ENCODE measurements at places on chromosomes 6 and 20.

DNA sequence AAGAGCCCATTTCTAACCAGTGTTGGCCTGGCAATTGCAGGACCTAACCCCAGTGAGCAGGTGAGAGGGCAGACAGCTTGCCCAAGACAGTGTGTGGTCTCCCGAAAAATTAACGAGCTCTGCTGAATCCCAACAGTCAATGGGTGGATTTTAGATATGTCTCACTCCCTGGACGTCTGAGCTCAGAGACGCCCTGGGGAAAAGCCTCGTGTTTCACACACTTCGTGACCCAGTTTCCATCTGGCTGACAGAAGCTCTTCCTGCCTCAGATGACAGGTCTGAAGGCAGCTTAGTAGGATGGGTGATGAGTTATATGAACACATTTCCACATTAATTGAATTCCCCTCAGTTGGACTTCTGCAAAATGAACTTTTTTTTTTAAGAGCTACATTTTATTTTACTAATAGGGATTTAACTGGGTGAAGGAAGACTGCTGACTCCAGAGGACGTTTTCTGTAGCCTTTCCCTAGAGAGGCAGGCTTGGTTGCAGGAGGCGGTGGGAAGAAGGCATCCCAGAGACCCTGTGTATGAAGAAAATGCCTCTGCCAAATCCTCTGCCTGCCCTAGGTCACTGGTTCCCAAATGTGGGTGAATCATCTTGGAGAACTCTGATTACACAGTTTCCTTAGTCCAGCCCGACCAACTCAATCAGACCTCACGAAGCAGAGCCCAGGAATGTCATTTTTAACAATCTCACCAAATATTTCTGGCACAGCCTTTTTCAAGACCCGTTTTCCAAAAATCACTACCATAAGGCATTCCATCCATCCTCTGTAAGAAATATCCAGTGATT is 71.7 kb upstream of the LY86 start:
- no peak for DNase-seq

GRCh38 chr6:61210549-61210948 is 1075.5 kb downstream of the KHDRBS2 start:
- DNase-seq, result no peak

DNA sequence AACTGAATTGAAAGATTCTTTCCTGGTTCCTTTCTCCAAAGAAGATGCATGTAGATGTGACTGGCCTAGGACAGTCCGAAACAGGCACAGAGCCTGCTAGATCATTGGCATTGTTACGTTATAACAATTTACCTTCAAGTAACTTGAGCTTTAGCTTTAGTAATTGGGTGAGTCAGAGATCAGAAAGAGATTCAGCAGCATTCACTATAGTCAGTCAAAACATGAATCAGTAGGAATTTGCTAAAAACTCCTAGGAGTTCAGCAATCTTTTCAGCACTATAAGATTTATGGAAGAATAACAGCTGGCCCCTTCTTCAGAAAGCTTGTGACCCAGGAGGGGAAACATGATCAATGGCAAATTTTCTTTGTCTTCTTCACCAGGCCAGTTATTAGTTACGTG is 281.7 kb upstream of the PRDM1 start:
- no peak for DNase-seq

DNA sequence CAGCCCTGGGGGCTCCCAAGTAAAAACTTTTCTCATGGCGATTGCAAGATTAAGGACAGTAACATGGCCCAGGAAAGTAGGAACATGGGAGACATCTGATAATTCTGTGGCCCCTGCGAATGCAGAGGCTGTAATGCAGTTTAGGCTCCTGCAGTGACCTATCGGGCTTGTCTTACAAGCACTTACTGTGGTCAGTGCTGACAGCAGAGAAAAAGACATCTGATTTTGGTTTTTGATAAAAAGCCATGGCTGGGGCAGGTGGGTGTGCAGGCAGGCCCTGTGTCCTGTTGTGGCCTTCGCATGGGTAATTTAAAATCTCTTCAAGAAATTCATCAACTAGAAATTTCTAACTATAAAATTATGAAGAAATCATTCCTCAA is 19.3 kb upstream of the CCN6 start:
- no peak for DNase-seq

DNA sequence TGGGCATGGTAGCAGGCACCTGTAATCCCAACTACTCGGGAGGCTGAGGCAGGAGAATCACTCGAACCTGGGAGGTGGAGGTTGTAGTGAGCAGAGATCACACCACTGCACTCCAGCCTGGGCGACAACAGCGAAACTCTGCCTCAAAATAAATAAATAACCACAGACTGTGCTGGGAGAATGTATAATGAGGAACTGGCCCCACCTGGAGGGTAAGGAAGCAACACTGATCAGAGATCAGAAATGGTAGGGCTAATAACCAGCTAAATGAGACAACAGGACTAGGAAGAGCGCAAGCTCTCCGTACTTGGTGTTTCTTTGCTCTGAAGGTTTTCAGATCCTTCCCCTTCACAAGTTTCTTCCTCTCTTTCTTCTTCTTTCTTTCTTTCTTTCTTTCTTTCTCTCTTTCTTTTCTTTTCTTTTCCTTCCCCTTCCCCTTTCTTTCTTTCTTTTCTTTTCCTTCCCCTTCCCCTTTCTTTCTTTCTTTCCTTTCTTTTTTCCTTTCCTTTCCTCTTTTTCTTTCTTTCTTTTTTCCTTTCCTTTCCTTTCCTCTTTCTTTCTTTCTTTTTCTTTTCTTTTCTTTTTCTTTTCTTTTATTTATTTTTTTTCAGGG is 14.6 kb downstream of the CCM2L start:
- no peak for DNase-seq

- no peak for DNase-seq
Measured at GRCh38 chr20:2124564-2125213, 23.1 kb downstream of the STK35 start.

DNA sequence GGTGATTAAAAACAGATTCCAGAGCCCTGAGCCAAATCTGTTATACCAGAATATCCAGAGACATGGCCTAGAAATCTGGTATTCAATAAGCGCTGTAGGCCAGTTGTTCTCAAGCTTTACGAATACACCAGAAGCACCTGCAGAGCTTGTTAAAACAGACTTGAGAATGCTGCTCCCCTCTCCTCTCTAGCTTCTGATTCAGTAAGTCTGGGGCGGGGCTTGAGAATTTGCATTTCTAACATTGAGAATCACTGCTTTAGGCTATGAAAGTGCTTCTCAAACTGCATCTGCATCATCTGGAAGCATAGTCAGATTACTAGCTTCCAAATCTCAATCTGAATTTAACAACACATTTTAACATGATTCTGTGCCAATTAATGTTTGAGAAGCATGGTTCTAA is 20.5 kb upstream of the MAN1A1 start:
- no peak for DNase-seq

DNA sequence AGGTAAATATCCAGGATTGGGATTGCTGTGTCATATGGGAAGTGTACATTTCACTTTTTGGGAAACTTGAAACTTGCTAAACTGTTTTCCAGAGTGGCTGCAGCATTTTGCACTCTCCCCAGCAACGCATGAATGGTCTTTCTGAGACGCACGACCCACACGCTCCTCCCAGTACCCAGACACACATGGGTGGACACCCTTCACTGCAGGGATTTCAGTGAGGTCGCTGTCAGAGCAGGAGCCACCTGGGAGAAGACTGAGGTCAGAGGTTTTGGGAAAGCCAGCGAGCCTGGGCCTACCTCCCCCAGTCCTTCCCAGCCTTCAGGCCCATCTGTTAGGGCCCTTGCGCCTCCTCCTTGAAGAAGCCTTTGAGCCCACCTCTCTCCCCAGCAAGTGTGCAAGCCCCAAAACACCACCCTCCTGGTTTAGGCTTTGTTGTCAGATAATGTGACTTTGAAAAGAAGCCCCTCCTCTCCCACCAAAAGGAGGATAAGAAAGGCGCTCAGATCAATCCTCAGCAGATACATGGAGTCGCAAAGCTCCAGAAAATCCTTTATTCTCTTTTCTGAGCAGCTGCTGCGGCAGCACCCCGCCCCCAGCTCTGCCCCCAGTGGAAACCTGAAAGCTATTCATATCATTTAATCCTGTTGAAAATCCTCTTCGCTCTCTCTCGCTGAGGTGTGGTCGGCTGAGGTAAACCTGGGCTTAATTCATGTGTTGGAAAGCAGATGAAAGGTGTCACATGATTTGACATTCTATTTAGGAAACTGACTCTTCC is 12.7 kb upstream of the JAG1 start:
- DNase-seq, result no peak

DNA sequence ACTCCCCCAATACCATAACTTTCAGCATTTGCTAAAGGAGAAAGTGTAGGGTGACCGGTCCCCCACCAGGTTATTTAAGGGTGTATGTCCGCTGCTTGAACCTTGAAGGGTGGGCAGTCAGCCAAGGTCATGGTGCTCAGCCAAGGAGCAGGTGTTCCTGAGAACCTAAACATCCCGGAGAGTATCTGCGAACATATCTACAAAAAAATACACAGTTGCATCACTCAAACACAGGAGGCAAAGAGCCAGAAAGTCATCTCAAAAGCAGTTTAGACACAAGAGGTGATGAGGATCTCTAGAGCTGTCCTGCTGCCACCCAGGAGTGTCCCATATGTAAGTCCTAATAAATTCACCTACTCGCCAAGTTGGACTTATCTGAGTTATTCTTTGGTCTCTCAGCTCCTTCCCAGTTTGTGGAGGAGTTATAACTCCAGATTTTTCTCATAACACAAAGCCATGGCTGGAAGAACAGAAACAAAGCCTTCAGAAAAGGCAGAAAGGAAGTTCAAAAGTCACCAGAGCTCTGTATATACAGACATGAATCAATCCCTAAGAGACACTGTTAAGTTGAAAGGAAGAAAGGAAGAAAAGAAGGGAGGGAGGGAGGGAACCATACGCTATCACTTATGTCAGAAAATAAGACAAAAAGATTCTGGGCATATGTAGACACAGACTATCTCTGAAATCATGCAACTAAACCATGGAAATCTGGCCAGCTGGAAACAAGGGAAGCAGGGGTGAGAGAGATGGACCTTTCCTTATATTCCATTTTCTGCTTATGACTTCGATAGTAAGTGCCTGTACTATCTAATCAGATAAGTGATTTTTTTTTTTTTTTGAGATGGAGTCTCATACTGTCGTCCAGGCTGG is 11.3 kb downstream of the MBOAT1 start:
- DNase-seq, result no peak

DNA sequence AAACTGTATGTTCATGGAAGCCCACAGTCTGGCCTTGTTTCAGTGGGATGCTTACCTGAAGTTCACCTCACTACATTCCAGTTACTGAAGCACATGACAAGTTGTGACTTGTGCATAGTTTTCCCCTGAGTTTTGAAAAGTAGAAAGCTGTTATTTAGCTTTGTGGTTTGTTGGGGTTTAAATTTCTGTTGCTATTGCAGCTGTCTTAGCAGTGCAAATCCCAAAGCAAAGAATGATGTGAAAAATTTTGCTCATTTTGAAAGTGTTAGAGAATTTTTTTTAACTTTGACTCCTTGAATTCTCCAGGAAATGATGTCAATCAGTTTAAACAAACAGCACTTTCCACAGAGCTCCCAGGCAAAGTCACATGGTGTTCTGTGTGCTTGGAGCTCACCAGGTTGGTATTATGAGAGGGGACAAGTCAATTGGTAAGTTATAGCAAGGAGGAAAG is 268.4 kb downstream of the ADGRG6 start:
- peak; percentile 36 for DNase-seq

GRCh38 chr6:11556309-11556708 is 18.8 kb downstream of the TMEM170B start:
- no peak for DNase-seq

DNA sequence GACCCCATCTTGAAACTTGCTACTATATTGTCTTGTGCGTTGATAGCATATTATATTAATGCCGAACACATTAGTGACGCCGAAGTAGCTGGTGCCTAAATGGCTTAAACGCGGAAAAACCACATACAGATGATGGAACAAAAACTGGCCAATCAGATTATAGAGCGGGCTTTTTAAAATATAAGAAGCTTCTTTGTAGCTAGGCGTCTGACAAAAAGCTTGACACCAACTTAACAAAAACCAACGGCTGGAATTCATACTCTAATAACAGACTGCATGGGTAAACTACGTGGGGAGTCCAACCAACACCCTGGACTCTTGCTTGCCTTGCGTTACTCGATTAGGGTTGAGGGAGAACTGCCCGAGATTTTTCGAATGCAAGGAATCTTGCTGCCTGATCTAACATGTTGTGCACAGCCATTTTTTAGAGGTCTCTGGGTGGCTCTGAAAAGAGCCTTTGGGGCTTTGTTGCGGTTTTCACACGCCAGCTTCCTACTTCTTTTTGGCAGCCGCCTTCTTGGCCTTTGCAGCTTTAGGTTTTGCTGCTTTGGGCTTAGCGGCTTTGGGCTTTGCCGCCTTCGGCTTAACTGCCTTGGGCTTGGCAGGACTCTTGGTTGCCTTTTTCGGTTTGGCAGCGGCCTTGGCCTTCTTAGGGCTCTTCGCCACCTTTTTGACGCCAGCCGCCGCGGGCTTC is 45.7 kb downstream of the OR2B2 start:
- DNase-seq, result peak; percentile 56

GRCh38 chr6:90218959-90219208 is 77.8 kb downstream of the BACH2 start:
- DNase-seq, result no peak

GRCh38 chr6:30963641-30964040 is 19.9 kb upstream of the MUC21 start:
- no peak for DNase-seq

DNA sequence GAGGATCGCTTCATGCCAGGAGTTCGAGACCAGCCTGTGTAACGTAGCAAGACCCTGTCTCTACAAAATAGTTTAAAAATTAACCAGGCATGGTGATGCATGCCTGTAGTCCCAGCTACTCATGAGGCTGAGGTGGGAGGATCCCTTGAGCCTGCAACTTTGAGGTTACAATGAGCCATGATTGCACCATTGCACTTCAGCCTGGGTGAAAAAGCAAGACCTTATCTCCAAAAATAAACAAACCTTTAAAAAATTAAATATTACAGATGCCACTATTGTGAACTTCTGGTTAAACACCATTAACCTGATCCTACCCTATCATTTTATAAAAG is 116.8 kb downstream of the ARHGAP18 start:
- DNase-seq, result no peak

DNA sequence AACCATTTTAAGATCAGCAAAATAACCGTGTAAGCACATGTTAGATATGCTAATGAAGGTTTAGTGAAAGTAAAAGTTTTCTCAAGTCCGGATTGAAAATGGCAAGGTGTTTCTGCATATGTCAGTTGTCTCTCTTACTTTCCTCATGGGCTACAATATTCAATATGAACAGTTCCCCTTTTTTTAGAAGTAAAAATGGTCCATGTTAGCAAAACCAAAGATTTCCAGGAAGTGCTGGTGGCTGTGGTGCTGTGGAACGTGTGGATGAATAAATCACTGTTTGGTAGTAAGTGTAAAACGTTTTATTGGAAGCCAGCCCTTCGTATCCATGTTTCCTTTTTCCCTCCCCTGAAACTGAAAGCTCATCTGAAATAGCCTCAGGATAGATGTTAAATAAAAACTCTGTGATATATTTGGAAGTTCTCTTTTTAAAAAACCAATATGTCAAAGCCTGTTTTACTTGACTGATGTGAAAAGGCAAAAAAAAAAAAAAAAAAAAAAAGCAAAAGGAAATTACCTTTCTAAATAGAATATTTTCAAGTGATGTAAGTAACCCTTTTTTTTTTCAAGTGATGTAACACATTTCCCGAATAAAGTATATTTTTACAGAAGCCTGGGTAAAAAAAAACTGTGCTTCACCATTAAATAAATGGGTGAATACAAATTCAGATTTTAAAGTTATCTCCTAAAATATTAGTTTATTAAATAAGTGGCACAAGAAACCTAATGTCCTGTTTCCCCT is 41.9 kb downstream of the PLEKHG1 start:
- DNase-seq, result no peak
